ENCODE measurements at places on chromosomes 3 and 15.
A peak's percentile ranks its signal among the peaks of the same experiment; 100 is the strongest.

DNA sequence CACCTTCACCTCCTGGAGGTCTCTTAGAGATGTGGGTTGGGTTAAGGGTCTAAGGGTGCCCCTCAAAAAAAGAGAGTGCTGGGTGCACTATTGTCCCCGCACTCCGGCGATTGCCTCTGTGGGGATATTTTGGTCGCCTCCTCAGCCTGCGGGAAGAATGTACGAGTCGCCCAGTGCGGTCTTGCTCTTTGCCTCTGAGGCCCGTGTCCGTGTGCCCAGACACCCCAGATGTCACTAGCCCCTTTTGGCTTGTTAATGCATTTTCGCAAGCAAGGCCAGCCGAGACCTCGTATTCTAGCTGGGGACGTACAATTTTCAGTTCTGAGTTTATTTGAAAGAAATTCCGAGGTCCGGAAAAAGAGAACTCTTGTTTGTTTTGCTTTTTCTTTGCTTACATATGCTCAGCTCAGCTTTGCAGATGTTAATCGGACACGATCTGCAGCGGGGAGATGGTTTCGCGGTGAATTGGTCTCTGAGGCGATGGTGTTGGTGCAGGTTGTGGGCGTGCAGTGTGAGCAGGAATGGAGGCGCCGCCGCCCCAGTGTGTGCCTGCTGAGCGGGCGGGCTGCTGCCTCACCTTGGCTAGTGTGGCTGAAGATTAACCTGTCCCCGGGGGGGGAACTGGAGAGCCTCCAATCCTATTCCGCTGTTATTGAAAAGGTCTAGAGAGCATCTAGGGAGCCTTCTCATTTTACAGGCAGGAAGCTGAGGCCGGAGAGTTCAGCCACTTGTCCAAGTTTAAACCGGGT is 1.4 kb downstream of the ST6GAL1 start:
- no peak for DNase-seq

GRCh38 chr15:67065531-67066005 is at the start of gene SMAD3:
Gene SMAD3, plus strand, starts transcription at chr15:67065602. Its CDS starts 553 bp downstream, at chr15:67066155.
- DNase-seq = no peak

DNA sequence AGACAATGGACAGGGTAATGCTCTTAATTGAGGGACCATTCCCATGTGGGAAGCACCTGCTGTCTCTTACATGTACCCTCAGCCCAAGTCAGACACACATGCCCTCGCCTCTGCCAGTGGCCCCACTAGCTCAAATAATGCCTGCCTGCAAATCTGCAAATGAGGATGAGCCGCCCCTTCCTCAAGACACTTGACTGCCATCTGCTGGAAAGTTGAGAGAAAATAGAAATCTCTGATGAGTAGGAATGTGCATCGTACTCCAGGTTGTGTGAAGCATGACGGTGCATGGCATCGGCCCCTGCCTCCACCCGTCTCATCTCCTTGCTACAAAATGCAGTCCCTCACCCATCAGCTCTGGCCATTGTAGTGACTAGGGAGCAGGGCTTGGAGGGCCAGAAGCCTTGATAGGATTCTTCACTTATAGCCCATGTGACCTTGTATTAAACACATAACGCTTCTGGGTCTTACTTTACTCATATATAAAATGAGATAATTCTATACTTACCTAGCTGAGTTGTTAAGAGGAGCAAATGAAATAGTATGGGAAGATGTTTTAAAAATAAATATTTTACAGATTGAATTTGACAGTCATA is 6.3 kb upstream of the SCN5A start:
- no peak for DNase-seq

- no peak for DNase-seq
Observed at GRCh38 chr15:36964626-36965025, 135.7 kb downstream of the MEIS2 start.

GRCh38 chr3:142577696-142578328 is 721 bp downstream of the ATR start:
- no peak for DNase-seq

DNA sequence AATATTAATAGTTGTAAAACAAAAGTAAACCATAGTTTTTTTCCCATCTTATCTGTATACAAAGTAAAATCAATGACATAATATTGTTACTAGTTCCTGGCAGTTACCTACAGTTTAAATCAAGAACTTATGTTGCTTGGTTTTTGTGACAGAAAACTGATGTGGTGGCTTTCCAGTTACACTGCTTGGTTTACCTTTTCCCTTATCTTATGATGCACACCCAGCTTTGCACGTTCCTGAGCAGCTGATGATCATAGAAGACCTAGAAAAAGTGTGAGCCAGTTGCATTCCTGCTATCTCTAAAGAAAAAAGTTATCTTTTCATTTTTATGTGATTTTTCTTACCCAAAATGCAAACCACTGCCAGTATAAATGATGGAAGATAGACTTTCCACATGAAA is 36.4 kb upstream of the LAMP3 start:
- no peak for DNase-seq

DNA sequence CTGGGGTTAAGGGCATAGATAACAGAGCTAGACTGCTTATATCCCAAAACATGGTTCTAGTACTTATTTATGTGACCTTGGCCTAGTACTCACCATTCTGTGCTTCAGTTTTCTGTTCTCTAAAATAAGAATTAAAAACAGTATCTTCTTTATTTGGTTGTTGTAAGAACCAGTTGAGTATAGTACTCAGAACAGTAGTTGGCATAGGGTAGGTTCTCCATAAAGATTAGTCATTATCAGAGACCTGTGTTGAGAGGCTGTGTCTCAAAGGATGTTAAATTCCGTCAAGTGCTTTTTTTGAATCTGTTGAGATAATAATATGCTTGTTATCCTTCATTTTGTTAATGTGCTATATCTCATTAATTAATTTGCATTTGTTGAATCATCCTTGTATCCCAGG is 47.4 kb upstream of the OSTN start:
- no peak for DNase-seq

DNA sequence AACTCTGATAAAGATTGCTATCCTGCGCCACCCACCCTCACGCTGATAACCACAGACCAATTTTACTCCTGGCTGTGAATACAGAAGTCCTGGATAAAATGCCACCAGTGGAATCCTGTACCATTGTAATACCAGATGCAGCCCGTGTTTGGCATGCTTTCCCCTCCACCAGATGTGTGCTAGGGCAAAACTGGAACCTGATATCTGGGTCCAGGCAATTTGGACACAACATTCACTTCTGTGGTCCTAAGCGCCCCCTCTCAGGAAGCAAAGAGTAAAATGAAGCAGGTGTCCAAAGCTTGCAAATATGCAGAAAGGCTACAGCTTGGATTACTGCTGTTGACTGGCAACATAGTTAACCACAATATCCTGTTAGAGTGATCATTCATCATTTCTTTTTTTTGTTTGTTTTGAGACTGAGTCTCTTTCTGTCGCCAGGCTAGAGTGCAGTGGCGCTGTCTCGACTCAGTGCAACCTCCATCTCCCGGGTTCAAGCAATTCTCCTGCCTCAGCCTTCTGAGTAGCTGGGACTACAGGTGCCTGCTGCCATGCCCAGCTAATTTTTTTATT is 32.8 kb downstream of the LOXL1 start:
- no peak for DNase-seq

GRCh38 chr3:184740509-184741258 is 28.8 kb upstream of the MAGEF1 start:
- DNase-seq = no peak

DNA sequence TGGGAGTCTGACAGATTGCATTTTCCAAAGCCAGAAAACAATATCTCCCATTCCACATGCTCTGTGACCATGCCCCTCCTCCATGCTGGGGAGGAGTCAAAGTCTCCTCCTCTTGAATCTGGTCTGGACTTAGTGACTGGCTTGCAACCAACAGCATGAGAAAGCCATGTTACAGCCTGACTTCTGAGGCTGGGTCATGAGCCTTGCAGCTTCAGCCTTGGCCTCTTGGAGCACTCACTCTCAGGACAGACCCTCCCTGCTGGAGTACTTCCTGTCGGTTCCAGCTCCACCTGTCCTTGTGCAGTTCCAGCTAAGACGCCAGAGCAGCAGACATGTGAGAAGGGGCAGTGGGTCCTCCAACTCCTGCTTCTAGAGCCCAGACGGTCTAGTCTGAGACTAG is 49.7 kb upstream of the RBSN start:
- DNase-seq = no peak

- DNase-seq = no peak
Observed at GRCh38 chr3:12719541-12719940, 39.5 kb downstream of the TMEM40 start.

DNA sequence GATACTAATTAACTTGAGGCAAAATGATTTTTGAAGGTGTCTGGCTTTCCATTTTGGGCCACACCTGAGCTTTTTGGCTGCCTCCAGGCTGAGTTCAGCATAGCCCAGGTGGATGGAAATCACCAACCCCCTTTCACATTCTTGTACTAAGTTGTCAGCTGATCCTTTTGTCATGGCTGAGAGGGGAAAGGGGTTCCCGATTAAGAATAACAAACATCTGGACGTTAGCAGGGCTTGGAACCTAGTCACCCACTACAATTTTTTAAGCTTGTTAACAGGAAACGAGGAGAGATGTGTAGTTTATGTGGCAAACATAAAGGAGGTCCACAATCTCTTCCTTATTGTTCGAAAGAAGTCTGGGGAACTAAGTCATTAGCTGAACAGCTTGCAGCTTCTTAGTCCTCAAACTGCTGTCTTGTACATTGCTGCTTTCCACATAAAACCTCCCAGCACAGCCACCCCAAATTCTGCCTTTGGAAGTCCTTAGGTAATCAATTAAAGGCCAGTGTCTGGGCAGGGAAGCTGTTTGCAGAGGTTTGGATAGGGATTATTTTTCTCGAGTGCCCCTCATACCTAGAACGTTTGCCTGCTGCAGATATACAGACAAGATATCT is 5.0 kb downstream of the NR2F2 start:
- DNase-seq = no peak

DNA sequence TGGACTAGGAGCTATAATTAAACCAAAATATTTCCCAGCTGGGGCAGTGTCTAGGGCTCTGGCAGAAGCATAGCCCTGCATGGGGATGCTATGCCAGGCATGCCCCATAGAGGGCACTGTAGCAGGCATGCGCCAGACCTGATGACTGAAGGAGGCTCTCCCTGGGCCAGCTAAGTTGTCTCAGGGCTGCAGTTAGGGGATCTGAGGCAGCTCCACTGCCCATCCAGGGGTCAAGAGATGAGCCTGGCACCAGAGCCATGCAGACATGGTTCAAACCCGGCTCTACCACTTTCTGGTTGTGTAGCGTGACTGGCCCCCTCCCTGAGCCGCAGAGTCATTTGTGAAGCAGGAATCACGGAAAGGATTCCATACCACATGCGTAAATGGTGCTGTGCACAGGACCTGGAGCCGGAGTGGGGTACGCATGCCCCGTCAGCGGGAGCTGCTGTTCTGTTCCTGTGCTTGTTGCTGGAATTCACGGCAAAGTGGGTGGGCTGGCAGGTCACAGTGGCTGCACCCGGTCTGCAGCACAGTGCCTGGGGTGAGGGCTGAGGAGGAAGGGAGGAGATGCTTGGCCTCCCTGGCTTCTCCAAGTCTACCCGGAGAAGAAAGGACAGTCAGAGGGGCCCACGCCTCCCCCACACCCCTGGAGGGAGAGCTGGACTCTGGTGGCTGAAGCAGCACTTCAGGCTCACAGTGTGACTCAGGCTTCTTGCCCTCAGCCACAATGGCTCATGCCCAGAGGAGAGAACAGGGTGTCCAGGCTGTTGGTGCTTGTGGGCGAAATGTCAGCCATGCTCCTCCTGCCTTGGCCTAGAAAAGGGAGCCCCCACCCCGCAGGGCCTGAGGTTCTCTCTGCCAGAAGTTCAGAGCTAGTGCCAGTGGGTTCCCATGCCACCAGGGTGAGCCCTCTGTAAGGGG is 43.1 kb downstream of the DNASE1L3 start:
- DNase-seq = no peak

- no peak for DNase-seq
Observed at GRCh38 chr3:41202075-41202833, 2.9 kb downstream of the CTNNB1 start.

GRCh38 chr3:58804914-58805313 is 138.3 kb upstream of the FAM3D start:
- DNase-seq = no peak

- DNase-seq = peak; percentile 48
Observed at GRCh38 chr3:108914774-108915641, 38.7 kb downstream of the GUCA1C start.

GRCh38 chr3:151827816-151828215 is 13.9 kb downstream of the AADAC start:
- DNase-seq = no peak

DNA sequence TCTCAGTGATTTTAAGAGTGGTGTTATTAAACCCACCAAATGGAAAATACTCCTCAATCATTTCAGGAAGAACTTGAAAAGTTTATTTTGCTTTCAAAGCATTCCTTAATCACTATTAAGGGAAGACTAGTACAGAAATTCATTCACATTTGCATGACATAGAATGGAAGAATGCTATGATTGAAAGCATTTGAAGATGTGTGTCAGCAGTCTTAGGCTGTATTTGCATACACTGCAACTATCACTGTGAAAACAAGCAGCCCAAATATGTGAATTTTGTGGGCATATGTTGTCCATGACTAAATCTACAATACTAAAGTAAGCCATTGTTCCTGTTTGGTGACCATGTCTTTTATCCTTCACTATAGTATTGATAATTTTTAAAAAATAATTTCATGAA is 95.8 kb downstream of the CNTN3 start:
- no peak for DNase-seq

DNA sequence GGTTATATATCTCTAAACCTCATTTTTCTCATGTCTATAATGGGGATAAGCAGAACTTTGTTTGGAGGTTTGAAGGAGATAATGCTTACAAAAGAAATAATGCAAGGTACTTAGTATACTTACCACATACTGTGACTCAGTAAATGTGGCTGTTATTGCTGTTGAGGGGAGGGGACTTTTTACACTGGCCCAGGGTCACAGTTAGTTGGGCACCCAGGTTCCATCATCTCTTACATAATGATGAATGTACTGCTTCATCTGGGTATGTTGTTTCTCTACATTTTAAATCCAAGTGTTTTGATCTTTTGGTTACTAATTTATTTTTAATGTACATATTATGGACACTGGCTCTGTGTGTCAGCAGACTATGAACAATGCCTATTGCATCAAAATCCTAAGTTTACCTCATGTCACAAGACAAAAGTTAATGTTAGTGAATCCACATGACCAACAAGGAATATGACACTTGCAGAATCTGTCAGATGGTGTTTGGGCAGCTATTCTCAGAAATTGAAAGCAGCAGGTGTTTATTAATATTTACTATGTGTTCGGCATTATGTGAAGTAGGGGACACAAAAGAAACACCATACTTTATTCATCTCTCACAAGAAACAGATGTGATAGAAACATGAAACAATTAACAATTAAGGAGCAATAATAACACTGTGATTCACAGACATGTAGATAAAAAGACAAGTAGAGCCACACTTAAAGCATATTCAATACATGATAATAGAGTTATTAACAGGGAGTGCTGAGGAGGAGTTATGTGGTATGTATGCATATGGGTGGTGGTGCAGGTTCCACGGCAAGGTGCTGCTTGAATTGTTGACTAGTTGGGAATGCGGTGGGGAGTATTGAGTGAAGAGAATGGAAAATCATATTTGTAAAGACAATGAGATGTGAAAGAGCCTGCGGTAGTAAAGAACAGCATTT is 109.7 kb downstream of the GALK2 start:
- no peak for DNase-seq

Data from NCI-H1436 treated with DMSO at 0.1 percent for 48 hours (cell line).